ENCODE measurements at places on chromosomes 6 and 20. TPM values are rescaled to one million over a fixed set of nuclear protein-coding genes. Genes with fewer than 3 reads are reported as not detected.

The SLC13A3 gene
- 3.1 TPM for total RNA-seq

The GNAS-AS1 gene
- 0.87 TPM for total RNA-seq

The SLC52A3 gene
- not detected for total RNA-seq

The ZSWIM3 gene
- 4.9 TPM for total RNA-seq

The BACH2 gene
- 0.55 TPM for total RNA-seq

The PLAGL2 gene
- 2.9 TPM for total RNA-seq

The FAM83B gene
- total RNA-seq, result 0.12 TPM

The KHDRBS2 gene
- total RNA-seq, result not detected

The SFTA2 gene
- total RNA-seq, result not detected

The DHX35 gene
- 15.2 TPM for total RNA-seq

The TTK gene
- total RNA-seq, result 55.2 TPM

The NRSN1 gene
- not detected for total RNA-seq

The MEI4 gene
- total RNA-seq, result not detected

The C6orf58 gene
- total RNA-seq, result not detected

The PSORS1C1 gene
- 1.00 TPM for total RNA-seq

The POM121L2 gene
- not detected for total RNA-seq

The MTRF1L gene
- 20.3 TPM for total RNA-seq

The SOX12 gene
- 9.9 TPM for total RNA-seq

The MRAP2 gene
- 4.9 TPM for total RNA-seq

The POU3F2 gene
- not detected for total RNA-seq

The ASIP gene
- not detected for total RNA-seq

The RIPPLY2 gene
- total RNA-seq, result 0.87 TPM

The COL12A1 gene
- total RNA-seq, result 765 TPM

The ZC3H12D gene
- 0.37 TPM for total RNA-seq

The HCK gene
- not detected for total RNA-seq

The BPIFB4 gene
- total RNA-seq, result not detected

The SLC22A2 gene
- total RNA-seq, result 0.12 TPM

The C2 gene
- 2.0 TPM for total RNA-seq

The SOX4 gene
- total RNA-seq, result 26.0 TPM

The DUSP15 gene
- not detected for total RNA-seq

The RAD21L1 gene
- not detected for total RNA-seq

The PMEPA1 gene
- total RNA-seq, result under 0.01 TPM

The PAX1 gene
- not detected for total RNA-seq

The MICB gene
- 21.9 TPM for total RNA-seq

The SIRPA gene
- 11.5 TPM for total RNA-seq

The HUS1B gene
- total RNA-seq, result 1.4 TPM

The CALHM5 gene
- 3.0 TPM for total RNA-seq

The ZNF334 gene
- total RNA-seq, result 4.8 TPM

The TMEM14C gene
- total RNA-seq, result 133 TPM

The CRISP2 gene
- total RNA-seq, result not detected

The OR2B3 gene
- not detected for total RNA-seq

The MAS1 gene
- not detected for total RNA-seq

The TRIM40 gene
- total RNA-seq, result not detected

The NKX2-2 gene
- total RNA-seq, result not detected

The LY6G6C gene
- not detected for total RNA-seq

The SMIM29 gene
- total RNA-seq, result 71.2 TPM

The RBM38 gene
- 6.2 TPM for total RNA-seq

The ESR1 gene
- total RNA-seq, result 8.2 TPM

The LAMA4 gene
- 105 TPM for total RNA-seq

The SSTR4 gene
- not detected for total RNA-seq

The ATP6V1G2 gene
- 2.0 TPM for total RNA-seq

The CALHM6 gene
- total RNA-seq, result 0.89 TPM

The CRYBG1 gene
- total RNA-seq, result 27.7 TPM

The PGC gene
- total RNA-seq, result not detected

The SF3B5 gene
- 127 TPM for total RNA-seq

Data from uterine smooth muscle cell (primary cell).